H1 (cell line): ENCODE measurements at places on chromosomes 2 and 18. TPM values are rescaled to one million over a fixed set of nuclear protein-coding genes. Genes with fewer than 3 reads are reported as not detected.

GDF7 gene
- 0.04 and 0.06 TPM in 2 replicates for total RNA-seq

DNAH6 gene
- 0.31 and 0.43 TPM in 2 replicates for total RNA-seq

PLGLB1 gene
- total RNA-seq: 0.54 TPM in 1 of 2 replicates, not detected in the other

GRCh38 chr2:70086838-70087701 lies at the start of gene PCBP1:
Gene PCBP1 (plus strand): TSS chr2:70087477. CDS start chr2:70087744, 267 bp downstream.
- DNase-seq: peak; percentile 95

- DNase-seq: no peak
Measured at GRCh38 chr2:60097298-60097697, 456.2 kb downstream of the BCL11A start.

AMER3 gene
- 0.19 and 0.55 TPM in 2 replicates for total RNA-seq

GRCh38 chr2:30113617-30114293 lies 33.1 kb upstream of the YPEL5 start:
- no peak for DNase-seq

RNF152 gene
- total RNA-seq: 2.2 and 2.7 TPM in 2 replicates

DNA sequence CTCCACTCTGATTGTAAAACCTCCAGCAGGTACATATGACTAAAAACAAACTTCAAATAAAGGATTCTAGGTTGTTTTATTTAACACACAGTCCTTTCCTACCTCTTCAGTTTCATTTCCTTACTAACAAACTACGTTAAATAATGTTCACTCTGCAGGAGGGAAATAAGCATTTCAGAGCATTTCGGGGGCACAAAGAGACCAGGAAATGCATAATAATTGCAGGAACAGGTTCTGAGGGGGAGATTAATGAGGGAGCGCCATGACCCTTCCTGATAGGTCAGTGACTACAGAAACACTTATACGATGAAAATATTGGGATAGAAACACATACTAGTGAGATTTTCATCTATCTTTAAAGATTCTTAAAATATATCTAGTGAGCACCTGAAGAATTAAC lies 416.6 kb downstream of the NRXN1 start:
- no peak for DNase-seq

DNA sequence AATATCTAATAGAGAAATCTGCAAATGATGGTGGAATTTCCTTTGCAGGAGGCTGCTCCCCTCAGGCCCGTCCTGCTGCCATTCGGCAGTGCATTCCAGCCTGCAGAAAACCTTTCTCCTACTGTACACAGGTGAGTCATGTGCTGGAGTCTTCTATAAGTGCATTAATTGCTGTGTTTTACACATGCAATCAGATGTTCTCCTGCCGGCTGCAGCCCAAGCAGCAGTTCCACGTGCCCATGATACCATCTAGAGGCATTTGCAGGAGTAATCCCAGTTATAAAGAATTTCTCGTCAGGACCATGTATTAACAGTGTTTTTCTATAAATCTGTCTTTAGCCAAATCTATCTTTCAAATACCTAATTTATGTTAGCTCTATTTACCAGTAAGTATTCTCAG lies 304.7 kb upstream of the HNMT start:
- DNase-seq: no peak

- no peak for DNase-seq
Measured at GRCh38 chr2:176237456-176237855, 31.8 kb upstream of the MTX2 start.

CMPK2 gene
- 0.28 and 0.31 TPM in 2 replicates for total RNA-seq

HRH4 gene
- total RNA-seq: not detected in 2 replicates

- DNase-seq: peak; percentile 23
Measured at GRCh38 chr2:111662039-111662770, 221.8 kb downstream of the ANAPC1 start.

GRCh38 chr2:36708041-36708741 lies 11.7 kb downstream of the VIT start:
- no peak for DNase-seq

DNA sequence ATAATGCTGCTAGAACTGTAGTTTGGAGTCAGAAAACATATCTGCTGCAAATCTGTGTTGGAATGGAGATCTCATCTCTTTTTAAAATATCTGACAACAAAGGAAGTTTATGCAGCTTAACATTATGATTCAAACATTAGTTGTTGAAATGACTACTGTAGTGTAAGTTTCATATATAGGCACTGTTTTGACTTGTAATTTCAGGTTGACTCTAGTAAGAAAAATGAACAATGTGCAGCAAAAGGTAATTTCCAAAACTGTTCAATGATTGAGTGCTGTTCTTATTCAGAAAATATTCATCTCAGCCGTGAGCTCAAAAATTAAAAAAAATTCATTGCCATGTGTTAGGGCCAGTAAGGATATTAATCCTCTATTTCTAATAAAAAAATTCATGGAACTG lies 48.5 kb downstream of the CCDC138 start:
- DNase-seq: no peak
